ENCODE measurements at places on chromosomes 12 and 14.

- DNase-seq, result no peak
Observed at GRCh38 chr12:120239776-120240494, 25.6 kb downstream of the PXN start.

- DNase-seq, result no peak
Observed at GRCh38 chr14:56147986-56148901, 30.0 kb downstream of the PELI2 start.

DNA sequence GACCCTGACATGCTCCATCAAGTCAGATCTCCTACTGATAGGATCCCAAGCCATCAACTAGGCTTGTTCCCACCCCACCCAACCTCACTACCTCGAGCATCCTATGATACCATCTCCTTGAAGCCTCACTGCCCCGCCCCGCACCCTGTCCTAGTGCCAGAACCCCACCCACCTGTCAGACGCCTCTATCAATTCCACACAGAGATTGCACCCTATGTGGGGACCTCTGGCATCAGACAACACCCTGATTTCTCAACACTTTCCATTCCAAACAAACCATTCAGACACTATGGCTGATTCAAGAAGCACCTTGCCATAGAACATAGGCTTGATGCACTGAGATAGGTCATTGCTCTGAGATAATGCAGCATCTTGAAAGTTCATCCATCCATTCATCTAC lies 3.1 kb upstream of the GLTP start:
- no peak for DNase-seq

- peak; percentile 63 for DNase-seq
Observed at GRCh38 chr12:52351196-52352059, 15.9 kb downstream of the KRT85 start.

DNA sequence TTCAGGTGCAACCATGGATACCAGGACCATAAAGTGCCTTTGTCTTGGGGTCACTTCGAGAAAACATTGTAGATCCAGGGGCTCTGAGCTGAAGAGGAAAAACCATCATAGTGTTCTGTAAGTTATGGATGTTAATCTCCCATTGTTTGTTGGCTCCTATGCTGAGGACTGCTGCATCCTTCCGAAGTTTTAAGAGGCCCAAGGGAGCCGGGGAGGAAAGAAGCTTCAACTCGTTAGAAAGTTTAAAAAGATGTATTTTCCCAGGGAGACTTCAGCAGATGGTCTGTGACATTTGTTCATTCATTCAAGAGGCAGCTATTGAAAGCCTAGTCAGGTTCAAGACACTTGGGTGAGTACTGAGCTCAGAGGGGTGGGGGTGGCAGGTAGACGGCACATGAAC lies 378.8 kb upstream of the TBX3 start:
- DNase-seq, result no peak

GRCh38 chr14:77609922-77610321 lies 6.5 kb downstream of the SPTLC2 start:
- no peak for DNase-seq

DNA sequence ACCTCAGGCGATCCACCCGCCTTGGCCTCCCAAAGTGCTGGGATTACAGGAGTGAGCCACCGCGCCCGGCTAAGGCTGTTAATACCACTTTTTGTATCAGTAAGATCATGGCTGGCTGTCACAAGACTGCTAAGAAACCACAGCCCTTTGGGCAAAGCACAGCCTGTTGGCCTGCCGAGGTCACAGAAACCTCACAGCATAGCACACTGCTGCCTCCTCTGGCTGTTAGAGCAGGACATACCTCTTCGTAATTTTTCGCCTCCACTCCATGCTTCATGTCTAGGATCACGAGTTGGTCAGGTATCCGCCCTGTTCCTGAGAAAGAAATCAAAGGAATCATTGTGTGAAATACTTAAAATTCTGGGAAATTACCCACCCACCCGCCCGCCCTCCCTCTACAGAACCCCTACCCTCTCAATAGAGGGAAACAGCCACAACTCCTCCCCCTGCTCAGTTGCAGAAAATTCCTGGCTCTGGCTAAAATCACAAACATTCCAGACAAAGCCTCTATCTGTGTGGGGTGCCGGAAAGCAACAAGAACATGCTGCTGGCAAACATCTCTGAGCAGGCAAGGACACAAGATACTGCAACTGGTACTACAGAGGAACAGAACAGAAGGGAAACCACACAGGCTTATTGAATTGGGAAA lies 20.7 kb upstream of the NEK9 start:
- no peak for DNase-seq

DNA sequence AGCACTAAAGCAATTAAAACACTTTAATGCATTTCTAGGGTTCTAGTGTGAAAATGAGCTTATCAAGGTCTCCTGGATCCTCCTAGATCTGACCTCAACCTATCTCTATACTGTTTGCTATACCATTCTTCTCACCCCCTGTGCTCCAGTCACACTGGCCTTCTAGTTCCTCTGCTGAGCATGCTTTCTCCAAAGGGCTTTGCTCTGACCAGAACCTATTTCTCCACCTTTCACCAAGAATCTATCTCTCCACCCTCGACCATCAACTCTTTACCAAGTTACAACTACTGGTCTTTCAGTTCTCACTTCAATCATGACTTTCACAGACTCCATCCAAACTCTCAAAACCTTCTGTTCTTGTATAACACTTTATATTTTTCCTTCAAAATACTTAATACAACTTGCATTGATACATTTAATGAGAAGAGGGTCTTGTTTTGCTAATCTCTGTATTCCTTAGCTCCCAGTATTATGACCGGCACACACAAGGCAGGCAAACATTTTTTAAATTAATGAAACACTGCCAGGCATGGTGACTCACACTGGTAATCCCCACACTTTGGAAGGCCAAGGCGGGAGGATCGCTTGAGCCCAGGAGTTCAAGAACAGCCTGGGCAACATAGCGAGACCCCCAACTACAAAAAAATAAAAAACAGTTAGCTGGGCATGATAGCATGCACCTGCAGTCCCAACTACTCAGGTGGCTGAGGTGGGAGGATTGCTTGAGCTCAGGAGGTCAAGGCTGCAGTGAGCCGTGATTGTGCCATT lies 22.8 kb downstream of the PPP1R12A start:
- no peak for DNase-seq

- no peak for DNase-seq
Observed at GRCh38 chr12:5556946-5557673, 125.2 kb downstream of the NTF3 start.

DNA sequence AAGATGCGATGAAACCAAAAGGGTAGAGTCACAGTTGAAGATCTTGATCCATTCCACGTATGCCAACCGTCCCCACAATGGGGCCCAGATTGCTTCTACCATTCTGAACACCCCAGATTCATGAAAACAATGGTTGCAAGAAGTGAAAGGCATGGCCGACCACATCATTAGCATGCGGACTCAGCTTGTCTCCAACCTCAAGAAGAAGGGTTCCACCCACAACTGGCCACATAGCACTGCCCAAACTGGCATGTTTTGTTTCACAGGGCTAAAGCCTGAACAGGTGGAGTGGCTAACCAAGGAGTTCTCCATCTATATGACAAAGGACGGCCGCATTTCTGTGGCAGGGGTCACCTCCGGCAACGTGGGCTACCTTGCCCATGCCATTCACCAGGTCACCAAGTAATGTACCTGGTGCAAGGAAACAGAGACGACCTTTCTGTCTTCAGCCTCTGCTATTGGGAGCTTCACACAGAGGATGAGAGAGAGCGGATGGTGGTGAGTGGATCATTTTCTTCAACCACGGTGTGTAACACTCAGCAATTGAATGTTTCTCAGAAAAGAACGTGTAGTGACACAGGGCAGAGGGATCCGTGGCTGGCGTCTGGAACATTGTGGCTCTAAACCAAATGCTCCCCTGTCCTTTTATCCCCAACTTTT lies 26.8 kb upstream of the CLEC2D start:
- no peak for DNase-seq

- DNase-seq, result peak; percentile 47
Observed at GRCh38 chr14:106879241-106879640, 1352.9 kb downstream of the TMEM121 start.

DNA sequence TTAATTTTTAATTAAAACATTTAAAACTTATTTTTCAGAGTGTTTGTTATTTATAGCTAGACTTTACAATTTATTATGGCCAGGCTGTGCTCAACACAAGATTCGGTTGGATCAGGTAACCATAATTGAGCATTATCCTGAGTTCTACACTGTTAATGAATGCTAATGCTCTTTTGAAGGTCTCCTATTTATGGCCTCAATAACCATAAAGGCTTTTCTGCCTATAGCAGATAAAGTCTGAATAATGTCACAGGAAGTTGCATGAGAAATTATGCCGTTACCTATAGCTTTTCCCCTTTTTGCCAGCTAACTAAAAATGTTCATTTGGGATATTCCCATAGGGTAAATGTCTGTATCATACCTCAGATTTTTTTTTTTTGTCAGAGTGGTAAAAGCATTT lies 269.4 kb upstream of the E2F7 start:
- DNase-seq, result no peak

DNA sequence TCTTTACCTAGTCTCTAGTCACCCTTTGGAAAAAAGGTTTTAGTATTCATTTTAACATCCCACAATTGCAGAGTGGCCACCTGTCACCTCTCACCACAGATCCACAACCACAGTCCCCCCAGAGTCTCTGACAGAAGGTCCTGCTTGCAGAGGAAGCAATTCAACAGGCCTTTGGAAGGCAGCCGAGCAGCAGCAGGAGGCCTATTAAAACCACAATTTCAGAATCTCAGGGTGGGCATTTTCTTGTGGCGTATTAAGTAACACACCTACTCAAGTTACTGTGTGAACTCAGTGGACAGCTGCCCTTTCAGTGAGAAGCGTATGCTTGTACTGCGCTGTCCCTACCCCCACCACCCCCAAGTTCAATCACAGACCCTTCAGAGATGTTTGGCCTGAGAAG lies 234.0 kb upstream of the HMGA2 start:
- no peak for DNase-seq

- DNase-seq, result no peak
Observed at GRCh38 chr12:109115758-109116610, at the start of gene ACACB. TSS of gene ACACB (plus strand) at chr12:109116587. CDS start at chr12:109139406, 22,819 bp downstream.

- no peak for DNase-seq
Observed at GRCh38 chr12:34291001-34291400, 268.7 kb downstream of the ALG10 start.

GRCh38 chr12:101686176-101686575 lies 11.3 kb upstream of the CHPT1 start:
- no peak for DNase-seq

DNA sequence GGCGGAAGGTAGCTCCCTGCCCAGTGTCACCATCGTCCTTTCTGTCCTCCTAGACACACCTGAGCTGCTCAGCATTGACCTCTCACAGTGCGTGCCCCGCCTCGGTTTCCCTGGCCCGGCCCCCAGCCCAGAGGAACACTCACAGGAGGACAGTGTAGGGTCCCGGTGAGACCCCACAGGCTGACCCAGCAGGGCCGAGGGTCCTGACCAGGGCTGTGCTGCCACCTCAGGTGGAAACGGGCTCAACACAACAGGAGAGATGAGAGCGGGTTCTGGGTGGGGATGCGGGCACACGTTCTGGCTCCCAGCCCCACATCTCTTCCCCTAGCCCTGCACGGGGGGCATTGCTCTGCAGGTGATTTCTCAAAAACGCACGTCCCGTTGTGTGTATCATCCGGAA lies 98.1 kb downstream of the PIWIL1 start:
- no peak for DNase-seq

- DNase-seq, result no peak
Observed at GRCh38 chr12:127358888-127359287, 908.1 kb upstream of the TMEM132C start.

DNA sequence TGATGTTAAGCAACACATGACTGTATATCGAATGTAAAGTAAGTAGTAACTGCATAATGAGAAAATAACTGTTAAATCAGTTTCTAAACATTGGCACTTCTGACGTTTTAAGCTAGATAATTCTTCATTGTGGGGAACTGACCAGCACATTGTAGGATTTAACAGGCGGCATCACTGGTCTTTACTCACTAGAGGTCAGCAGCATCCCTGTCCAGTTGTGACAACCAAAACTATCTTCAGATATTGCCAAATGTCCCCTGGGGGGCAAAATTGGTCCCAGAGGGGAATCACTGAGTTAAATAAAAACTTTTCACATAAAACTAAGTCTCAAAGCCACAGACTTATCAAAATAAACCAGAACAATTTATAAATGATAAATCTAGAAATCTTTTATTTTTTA lies 65.3 kb downstream of the BLTP3B start:
- no peak for DNase-seq

- no peak for DNase-seq
Observed at GRCh38 chr12:53060721-53061276, 10.9 kb downstream of the TNS2 start.

DNA sequence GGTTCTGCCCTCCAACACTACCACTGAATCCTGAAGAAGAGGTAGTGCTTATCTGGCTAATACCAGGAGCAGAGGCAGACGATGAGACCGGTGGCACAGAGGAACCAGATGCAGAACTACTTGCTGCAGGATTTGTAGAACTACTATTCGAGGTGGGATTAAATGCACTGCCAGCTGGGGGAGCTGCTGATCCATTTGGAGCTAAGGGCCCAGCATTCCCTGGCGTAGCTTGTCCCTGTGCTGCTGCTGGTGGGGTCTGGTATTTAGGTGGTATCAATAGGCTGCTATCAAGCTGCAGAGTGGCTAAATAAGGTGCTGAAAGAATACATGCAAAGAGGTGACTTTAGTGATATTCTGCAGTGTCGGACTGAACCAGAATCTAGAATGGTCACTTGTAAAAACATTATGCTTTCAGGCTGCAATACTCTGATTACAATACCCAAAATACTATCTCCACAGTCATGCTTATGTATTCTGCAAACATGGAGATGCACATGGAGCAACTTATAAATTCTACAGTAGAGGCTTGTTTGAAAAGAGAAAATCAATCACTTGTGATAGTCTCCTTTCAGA lies 294.2 kb downstream of the MED13L start:
- DNase-seq, result no peak

DNA sequence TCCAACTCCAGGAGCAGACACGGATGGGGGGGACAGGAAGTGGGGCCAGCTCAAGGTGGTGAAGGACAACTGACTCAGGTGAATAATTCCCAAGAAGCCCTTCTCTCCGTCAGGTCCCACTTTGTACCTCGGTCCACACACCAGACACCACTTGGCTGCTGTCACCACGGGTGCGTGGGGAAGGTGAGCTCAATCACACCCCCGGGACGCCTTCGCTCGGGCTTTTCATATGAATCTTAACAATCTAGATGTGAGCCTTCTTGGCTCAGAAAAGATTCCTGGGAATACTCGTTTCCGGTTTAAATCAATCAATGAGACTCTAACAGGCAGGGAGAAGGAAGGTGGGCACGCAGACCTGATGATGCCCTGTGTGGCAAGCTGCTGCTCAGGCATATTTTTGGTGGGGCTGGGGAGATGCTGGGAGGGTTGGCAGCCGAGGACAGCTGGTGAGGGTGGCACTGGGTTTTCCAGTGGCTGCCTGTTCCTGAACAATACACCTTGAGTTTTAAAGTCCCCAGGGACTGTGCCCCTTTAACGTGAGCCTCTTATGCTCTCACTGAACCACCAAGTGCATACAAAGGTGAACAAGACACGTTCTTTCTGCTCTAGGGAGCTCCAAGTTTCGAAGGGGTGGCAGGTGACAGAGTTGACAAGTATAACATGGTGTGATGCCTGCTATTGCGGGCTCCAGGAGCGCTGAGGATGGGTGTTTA lies 5.1 kb downstream of the TESC start:
- no peak for DNase-seq

GRCh38 chr12:55172686-55173085 lies 46.5 kb downstream of the OR9K2 start:
- DNase-seq, result no peak

GRCh38 chr12:42757624-42758119 lies 168.1 kb upstream of the PRICKLE1 start:
- no peak for DNase-seq

Data from activated CD8-positive, alpha-beta memory T cell treated with anti-CD3 and anti-CD28 coated beads, Interleukin-2, amount 50 U/mL, for 4 hours (primary cell).